Lower leg skin (tissue), 4 donors: ENCODE measurements at places on chromosomes 13 and 19.
A peak's percentile ranks its signal among the peaks of the same experiment; 100 is the strongest.

DNA sequence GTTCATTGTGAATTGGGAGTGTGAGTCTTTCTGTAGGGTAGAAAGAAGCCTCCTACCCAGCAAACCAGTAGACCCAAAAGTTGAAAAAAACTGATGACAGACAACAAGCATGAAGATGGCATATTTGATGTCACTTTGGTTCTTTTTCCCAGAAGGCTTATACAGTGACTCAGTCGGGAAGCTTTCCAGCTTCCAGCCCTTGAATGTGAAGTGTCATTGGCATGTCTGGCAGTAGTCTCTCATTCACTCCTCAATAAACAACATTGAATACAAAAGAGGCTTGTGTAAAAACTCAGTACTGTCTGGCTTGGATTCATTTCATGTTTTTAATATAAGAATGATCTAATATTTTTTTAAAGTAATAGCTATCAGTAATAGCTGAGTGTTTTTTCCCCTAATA lies 68.7 kb downstream of the IPO5 start:
- DNase-seq: no peak

DNA sequence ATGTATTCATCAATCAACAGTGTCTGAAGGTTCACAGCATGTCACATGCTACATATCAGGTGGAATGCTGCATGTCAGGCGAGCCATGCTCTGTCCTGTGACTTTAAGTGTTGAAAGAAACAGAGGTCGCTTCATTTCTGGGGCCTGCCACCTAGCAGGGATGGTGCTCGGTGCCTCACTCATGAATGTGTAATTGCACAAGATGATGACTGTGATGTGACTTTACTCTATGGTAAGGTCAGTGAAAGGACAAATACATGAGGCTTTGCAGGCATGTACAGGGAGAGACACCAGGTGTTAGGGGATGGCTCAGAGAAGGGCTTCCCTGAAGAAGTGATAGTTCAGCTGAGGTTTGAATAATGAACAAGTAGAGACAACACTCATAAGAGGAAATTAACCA lies 66.7 kb downstream of the FRY start:
- no peak for DNase-seq

- peak; percentile 71 for DNase-seq
Observed at GRCh38 chr13:113582841-113583631, 1.5 kb upstream of the TFDP1 start.

DNA sequence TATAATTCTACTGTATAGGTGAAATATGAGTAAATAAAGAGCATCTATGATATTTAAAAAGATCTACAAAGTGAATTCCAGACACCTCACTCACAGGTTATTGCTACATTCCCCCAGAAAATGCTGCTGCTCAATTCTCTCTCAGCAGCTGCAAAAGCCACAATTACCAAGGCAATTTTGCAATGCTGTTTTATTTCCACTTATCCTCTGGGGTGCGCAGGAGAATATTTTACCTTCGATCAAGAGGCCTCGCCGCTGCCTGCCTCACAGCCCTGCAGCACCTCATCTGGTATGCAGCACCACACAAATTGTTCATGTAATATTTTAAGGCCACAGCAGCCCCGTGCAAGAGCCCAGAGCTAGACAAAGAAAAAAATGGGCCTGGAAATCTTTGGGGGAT lies 333.2 kb downstream of the DNAJC15 start:
- no peak for DNase-seq

DNA sequence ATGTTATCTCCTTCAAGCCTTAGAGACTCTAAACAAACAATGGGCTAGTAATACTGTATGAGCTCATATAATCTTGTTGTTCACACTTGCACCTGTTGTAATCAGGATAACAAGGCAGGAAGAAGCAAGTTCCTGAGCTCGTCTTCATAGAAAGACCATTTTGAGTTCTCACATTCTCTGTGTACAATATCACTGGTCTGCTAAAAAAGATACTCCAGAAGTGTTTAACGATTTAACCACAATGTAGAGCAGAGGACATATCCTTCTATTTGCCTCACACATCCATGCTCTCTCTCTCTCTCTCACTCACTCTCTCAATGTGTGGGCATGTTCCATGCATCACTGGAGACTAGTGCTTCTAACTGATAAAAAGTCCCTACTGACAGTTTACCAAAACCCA lies 122.9 kb downstream of the MIPEP start:
- no peak for DNase-seq

DNA sequence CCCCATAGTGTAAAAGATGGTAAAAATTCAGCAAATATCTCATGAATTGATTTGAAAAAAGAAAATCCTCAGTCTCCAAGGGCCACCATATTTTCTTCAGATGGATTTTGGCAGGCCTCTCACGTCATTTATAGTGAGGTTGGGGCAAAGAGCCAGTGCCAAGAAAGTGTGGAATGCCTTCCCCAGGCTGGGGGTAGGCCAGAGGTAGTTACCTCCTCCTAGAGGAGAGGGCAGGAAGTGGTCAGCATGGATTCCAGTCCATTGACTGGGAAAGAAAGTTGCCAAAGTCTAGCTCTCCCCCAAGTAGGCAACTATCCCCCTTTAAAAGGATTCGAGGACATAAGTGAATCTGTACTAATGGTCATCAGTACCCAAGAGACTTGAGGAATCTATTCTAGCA lies 68.4 kb upstream of the KCTD4 start:
- DNase-seq: no peak

DNA sequence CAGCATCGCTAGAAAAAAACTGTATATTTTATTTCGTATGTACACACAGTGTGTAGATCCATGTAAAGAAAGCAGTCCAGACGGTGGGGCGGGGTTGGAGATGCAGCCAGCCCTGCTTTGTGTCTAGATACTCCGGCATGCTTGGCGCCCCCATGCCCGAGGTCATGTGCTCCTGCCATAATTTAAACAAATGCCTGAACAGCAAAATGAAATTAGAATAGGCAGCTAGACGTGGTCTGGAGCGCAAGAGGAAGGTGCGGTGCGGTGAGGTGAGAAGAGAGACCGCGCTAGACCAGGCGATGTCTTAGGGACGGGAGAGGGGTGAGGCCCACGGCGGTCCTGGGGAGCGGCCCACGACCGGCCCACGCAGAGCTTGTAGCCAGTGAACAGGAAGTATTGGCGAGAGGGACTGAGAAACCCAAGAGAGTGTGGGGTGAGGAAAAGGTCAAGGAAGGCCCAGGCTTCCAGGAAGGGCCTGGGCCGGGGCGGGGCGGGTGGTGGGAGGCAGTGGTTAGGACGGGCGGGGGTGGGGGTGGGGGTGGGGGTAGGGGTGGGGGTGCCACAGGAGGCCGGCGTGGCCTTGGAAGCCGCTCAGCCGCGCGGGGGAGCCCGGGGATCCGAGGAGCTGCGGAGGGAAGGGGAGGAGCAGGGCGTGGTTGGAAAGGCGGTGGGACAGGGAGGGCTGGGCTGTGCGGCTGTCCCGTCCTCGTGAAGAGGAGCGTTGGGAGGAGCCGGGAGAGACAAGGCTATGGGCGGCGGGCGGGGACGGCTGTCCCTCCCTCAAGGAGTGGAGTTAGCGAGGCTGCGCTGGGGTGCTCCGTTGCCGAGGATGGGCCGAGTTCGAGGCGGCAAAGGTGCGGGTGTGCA lies 254.7 kb upstream of the SGCG start:
- DNase-seq: peak; percentile 93

- DNase-seq: no peak
Observed at GRCh38 chr13:110001670-110002275, 215.4 kb upstream of the IRS2 start.

GRCh38 chr13:92657565-92657964 lies 569.0 kb upstream of the GPC6 start:
- no peak for DNase-seq

DNA sequence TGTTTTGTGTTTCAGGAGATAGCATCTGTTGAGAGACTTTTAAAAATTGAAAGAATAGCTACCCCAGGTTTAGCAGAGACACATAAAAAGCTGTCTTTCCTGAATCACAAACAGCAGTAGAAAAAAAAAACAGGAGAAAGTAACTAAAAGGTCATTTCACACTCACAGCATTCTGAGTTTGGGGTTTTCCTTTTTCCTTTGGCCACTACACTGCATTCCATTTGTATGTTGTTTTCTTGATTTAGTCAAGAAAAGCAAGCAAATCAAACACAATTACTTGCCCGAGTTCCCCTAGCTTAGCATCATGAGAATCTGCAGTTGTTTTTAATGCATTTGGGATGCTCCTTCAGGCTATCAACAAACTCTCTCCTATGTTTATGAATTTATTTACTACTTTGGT lies 161.0 kb downstream of the KCTD12 start:
- no peak for DNase-seq

DNA sequence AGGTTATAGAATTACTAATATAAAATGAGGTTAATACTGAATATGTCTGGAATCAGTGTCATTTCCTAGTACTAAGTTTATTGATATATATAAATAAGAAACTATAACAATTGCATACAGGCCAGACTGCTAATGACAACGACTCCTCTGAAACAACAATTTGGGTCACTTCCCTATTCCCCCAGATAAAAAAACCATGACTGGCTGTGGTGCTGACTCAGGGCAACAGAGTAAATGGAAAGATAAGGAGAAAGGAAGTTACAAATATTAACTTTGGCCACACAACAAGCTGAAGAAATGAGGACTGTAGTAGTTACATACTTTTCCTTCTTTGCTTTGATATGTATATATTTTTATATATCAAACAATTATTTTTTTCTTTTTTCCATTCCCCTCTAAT lies 263.7 kb upstream of the PCDH9 start:
- DNase-seq: no peak

- no peak for DNase-seq
Observed at GRCh38 chr13:49594576-49594975, 9.2 kb upstream of the RCBTB1 start.

GRCh38 chr13:31072041-31072440 lies 89.7 kb downstream of the HSPH1 start:
- DNase-seq: no peak

GRCh38 chr13:30577401-30577852 lies 40.3 kb upstream of the USPL1 start:
- DNase-seq: no peak

DNA sequence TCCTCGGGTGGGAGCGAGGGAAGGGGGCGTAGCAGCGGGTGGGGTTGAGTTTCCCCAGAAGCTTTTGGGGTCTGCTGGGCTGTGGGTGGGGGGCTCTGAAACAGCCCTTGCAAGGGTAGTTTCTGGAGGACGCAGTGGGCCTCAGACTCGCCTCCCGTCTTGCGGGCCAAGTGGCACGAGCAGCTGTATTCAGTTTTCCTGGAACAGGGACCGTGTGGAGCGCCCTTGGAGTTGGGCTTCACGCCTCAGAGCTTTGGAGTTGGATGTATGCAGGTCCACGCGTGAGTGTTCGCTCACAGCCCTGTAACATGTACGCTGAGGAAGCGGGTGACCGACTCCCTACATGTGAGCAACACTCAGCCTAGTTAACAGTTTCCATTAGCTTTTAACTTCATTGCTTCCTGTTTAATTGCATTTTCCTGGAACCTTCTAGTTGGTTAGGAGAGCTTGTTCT lies 603 bp downstream of the TM9SF2 start:
- no peak for DNase-seq

DNA sequence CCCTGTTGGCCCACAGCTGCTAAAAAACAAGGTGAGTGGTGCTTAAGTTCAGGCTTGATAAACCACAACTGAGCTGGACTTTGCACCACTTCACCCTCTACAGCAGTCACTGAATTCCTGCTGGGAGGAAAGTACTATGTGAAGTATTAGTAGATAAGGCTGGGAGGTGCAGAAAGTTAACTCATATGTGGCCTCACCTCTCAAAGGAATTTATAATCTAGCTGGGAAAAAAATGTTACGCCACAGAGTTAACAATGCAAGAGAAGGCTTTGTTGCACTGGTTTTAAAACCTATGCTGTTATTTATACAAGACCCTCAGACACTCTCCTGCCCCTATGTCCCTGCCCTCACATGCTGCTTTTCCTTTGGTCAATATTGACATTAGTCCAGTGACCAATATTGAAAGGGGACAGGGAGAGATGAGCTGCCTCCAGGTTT lies 60.9 kb downstream of the LIG4 start:
- no peak for DNase-seq

GRCh38 chr13:71290963-71291841 lies 575.8 kb downstream of the DACH1 start:
- DNase-seq: no peak

- no peak for DNase-seq
Observed at GRCh38 chr13:36076211-36076610, 55.0 kb downstream of the DCLK1 start.

DNA sequence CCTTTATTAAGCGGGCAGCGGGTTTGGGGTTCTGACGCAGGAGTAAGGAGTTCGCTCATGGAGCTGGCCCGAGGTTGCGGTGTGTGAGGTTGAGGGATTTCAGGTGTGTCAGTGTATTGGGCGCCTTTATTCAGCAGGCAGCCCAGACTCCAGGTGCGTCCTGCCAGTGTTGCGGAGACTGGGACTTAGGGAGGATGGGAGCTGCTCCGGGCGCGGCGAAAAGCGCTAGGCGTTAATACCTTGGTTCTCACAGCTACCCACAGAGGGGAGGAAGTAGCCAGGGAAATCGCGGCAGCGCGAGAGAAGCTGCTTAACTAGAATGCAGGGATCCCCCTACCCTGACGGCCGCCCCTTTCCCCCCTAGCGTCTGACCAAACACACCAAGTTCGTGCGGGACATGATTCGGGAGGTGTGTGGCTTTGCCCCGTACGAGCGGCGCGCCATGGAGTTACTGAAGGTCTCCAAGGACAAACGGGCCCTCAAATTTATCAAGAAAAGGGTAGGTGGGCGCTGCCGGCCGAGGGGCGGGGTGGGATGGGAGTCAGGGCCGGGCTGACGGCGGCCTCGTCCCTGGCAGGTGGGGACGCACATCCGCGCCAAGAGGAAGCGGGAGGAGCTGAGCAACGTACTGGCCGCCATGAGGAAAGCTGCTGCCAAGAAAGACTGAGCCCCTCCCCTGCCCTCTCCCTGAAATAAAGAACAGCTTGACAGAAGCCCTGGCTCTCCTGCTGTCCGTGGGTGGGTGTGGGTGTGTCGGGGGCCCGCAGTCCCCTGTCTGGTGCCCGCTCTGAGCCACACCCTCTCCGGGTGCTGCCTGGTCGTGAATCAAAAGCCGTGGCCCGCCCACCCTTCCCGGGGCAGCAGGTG lies 1.1 kb downstream of the RPL36 start:
- DNase-seq: peak; percentile 93

- DNase-seq: no peak
Observed at GRCh38 chr19:14393329-14393728, 12.1 kb downstream of the ADGRE5 start.

DNA sequence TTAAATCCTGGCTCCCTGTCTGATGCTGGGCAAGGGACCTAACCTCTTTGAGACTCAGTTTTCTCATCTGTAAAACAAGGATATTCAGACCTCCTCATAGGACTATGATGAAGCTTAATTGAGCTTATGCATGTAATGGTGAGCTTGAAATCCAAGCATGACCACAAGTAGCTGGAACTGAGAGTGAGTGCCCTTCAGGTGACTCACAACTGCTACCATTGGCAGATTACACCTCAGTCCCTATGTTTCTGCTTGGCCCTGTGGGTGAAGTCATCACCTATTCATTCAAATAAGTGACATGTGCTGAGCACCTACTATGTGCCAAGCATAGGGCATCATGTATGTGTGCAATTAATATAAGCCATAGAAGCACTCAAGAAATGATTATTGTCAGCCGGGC lies 25.7 kb downstream of the NOVA2 start:
- no peak for DNase-seq

GRCh38 chr19:35868172-35868822 lies at the start of gene APLP1:
Gene APLP1, plus strand, starts transcription at chr19:35868574. Its CDS starts 63 bp downstream, at chr19:35868637.
- DNase-seq: no peak

- DNase-seq: no peak
Observed at GRCh38 chr19:18377026-18377425, 8.9 kb upstream of the GDF15 start.

- DNase-seq: no peak
Observed at GRCh38 chr19:13228561-13228960, 78.3 kb downstream of the IER2 start.
